Cardiac muscle cell (in vitro differentiated cells and primary cell): ENCODE measurements at places on chromosomes 5 and 9.

GRCh38 chr5:154786414-154786813 lies 31.2 kb downstream of the LARP1 start:
- no peak for DNase-seq

DNA sequence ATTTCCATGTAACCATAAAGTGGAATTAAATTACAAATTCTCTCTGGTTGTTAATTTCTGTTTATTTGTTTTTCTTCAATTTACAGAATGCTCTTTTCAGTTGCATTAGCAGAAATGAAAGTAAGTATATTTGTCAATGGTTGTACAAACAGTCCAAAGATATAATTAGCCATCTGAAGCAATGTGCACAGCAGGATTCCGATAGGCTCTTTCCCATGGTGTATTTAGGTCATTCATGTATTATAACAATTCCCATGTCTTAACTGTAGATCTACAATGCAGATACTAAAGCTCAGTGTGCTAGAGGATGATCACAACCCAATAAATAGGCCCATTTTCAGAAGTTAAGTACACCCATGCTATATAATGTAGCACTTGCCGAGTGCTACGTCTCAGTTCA lies 43.8 kb downstream of the RECK start:
- no peak for DNase-seq

- DNase-seq = no peak
Measured at GRCh38 chr5:146165460-146165859, 17.0 kb downstream of the LARS1 start.

GRCh38 chr5:101517795-101518194 lies 614.7 kb upstream of the ST8SIA4 start:
- no peak for DNase-seq

DNA sequence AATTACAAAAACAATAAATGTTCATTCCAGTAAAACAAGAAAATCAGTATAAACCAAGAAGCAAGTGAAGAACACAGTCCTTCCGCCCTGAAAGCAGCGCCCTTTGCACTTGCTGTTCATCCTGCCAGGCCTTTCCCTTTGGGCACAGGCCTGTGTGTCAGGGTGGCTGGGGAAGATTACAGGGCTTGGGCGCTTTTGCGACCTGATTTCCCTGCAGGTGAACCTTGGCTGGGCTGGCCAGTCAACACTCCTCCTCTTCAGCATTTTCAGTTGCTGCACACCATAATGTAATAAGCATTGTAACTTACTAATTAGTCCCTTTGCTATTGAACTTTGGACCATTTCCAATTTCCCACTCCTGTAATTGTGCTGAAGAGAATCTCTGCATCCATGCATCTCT lies 38.6 kb upstream of the TDRD7 start:
- no peak for DNase-seq

GRCh38 chr9:76620581-76620980 lies 143.7 kb upstream of the PCA3 start:
- DNase-seq = peak; percentile 43

DNA sequence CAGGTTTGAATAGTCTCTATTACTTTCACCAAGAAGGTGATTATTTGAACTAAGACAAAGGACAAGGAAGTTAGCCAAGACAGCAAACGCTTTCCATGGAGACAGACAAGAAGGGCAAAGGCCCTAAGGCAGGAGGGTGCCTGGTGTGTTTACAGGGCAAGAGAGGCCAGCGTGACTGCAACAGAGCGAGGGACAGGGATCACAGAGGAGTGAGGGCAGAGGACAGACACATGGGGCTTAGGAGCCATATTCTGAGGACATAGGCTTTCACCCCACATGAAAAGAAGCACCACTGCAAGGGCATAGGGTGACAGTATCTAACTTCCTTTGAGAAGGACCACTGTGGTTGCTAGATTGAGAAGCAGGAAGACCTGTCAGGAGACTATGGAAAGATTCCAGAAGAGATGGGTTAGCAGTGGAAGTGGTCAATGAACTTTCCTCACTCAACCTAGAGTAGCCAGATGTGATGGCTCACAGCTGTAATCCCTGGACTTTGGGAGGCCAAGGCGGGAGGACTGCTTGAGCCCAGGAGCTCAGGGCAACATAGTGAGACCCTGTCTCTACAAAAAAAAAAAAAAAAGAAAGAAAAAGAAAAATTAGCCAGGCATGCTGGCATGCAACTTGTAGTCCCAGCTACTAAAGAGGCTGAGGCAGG lies 5.0 kb upstream of the HAVCR1 start:
- no peak for DNase-seq

GRCh38 chr9:23820451-23821374 lies 5.3 kb downstream of the ELAVL2 start:
- no peak for DNase-seq

- no peak for DNase-seq
Measured at GRCh38 chr9:138111607-138112006, 234.0 kb downstream of the CACNA1B start.

GRCh38 chr5:50697739-50698138 lies 31.3 kb downstream of the PARP8 start:
- no peak for DNase-seq

- DNase-seq = peak; percentile 58
Measured at GRCh38 chr5:92945605-92946097, 635.4 kb downstream of the NR2F1-AS1 start.

DNA sequence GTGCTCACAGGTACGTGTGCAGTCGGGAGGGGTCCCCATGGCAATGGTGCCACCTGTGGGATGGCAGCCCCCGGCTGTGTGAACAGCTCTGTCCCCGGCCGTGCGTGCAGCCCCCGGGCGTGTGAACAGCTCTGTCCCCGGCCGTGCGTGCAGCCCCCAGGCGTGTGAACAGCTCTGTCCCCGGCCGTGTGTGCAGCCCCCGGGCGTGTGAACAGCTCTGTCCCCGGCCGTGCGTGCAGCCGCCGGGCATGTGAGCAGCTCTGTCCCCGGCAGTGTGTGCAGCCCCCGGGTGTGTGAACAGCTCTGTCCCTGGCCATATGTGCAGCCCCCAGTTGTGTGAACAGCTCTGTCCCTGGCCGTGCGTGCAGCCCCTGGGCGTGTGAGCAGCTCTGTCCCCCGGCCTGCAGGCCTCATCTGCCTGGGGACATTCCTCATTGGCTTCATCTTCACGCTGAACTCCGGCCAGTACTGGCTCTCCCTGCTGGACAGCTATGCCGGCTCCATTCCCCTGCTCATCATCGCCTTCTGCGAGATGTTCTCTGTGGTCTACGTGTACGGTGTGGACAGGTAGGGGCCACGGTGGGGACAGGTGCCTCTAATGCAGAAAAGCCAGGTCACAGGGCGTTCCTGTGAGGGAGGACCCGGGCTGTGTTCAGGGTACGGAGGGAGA lies 5.9 kb upstream of the SLC6A18 start:
- no peak for DNase-seq

- no peak for DNase-seq
Measured at GRCh38 chr5:82160948-82161347, 117.2 kb downstream of the RPS23 start.

GRCh38 chr5:137291436-137291835 lies 207.7 kb downstream of the SPOCK1 start:
- no peak for DNase-seq

GRCh38 chr5:89480406-89481007 lies 597.5 kb upstream of the MEF2C start:
- DNase-seq = no peak

- no peak for DNase-seq
Measured at GRCh38 chr5:137294604-137295003, 204.5 kb downstream of the SPOCK1 start.

GRCh38 chr9:34291023-34291422 lies 38.0 kb downstream of the KIF24 start:
- DNase-seq = no peak

DNA sequence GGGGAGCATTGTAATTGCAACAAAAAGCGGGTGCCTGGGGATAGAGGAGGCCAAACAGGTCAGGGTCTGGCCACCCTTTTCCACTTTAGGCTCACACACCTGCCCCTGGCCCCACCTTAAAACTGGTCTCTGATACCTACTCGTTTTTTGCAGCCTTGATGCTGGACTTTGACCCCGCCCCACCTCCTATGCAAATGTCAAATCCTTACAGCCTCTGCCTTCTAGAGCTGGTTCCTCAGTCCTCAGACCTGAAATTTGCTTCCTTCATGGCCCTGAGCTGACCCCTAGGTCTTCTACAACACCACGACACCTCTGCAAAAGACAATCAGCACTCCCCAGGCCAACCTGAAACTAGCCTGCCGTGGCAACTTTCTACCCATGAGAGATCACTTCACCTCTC lies 37.7 kb downstream of the SMIM23 start:
- no peak for DNase-seq

DNA sequence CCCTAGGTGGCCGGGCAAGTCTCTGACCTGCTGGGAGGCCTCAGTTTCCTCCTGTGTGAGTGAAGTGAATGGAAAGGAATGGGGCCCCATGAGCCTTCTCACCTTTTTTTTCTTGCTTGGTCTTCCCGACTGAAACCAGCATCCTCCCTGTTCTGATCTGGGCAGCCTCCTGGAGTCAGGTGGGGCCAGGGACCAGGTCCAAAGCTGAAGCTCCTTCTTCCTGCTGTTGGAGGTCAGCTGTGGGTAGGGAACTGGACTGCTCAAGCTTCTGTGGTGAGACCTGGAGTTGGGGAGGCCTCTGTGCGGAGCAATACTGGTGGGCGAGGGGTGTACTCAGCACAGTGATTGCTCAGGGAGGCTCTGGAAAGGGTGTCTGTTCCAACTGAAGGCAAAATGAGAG lies 99.7 kb downstream of the PCSK1 start:
- no peak for DNase-seq

DNA sequence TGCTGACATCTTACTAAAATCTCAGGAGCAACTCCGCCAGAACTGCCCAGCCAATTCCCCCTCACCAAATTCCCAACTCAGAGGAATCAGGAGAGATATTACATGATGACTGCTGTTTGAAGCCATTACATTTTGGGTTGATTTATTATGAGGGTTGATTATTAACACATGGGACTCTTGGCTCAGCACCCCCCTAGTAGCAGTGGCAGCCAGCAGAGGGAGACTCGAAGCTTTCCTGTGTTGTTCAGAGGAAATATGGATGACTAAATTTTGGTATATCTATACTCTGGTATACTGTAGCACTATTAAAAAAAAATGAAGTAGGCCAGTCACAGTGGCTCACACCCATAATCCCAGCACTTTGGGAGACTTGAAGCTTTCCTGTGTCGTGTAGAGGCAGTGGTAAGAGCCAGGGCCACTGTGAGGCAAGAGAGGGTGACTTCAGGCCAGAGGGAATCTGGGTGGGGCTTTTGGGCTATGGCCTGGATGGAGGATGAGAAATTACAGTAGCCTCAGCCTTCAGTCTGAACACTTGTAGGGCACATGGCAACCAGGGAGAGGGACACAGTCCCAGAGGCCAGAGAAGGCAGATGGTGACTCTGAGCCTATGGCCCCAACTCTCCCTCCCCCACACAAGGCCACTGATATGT lies 111.4 kb downstream of the LHX2 start:
- peak; percentile 50 for DNase-seq

- DNase-seq = no peak
Measured at GRCh38 chr9:104069288-104069687, 24.8 kb upstream of the SMC2 start.

GRCh38 chr5:33287242-33287641 lies 153.5 kb upstream of the TARS1 start:
- DNase-seq = no peak

- DNase-seq = peak; percentile 53
Measured at GRCh38 chr5:57676222-57677098, 193.8 kb upstream of the ACTBL2 start.

DNA sequence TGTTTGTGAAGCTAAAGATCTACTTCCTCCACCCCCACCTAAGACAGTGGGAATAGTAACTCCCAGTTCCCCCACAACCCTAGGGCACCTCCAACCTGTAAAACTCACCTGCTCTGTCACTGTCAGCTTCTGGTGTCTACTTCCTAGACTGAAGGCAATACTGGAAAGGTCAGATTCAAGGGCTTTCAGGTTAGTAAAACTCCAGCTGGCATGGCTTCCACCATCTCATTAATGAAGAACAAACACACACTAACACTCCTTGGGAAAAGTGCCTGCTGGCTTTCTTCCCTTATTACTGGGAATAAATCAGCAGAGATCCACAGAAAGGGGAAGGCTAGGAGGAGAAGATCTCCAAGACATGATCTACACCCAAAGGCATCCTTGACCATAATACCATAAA lies 109.9 kb downstream of the TMEM174 start:
- no peak for DNase-seq

GRCh38 chr9:130518943-130519799 lies 60.2 kb upstream of the FUBP3 start:
- DNase-seq = no peak

DNA sequence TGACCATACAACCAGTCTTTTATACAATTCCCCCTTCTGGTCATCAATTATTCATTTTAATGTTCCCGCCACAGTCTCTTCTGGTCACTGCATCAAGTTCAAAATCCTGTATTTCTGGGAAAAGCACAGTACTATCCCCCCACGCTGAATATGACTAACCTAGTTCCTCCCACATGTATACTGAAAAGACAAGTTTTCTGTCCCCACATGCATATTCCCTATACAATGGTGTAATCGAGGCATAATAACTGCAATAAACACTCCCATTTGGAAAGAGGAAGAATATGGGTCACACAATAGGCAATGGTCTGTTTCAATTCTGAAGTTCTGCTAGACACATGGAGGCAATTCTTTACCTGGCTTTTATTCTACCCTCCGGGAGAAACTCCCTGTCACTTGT lies 344.9 kb downstream of the EFNA5 start:
- DNase-seq = no peak

- DNase-seq = no peak
Measured at GRCh38 chr9:131500377-131500776, 2.3 kb upstream of the POMT1 start.

- no peak for DNase-seq
Measured at GRCh38 chr9:27471366-27471765, 52.7 kb upstream of the IFNK start.

DNA sequence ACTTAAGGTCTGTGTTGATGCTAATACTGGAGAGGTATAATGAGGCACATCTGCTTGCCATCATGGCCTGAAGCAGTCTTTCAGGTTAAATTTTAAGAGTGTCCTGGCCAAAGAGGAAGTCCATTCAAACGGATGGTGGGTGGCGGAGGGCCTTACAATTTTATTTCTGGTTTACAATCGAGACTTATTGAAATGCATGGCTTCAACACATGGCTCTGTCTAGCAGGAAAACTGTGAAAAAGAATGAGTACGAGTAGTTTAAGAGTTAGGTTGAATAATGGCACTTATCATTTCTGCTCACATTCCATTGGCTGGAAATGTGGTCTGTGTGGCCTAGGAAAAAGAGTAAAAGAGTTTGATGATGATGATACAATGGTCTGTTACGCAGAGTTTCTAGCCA lies 42.1 kb downstream of the LRRC70 start:
- DNase-seq = no peak

- DNase-seq = no peak
Measured at GRCh38 chr9:129232839-129233591, 55.0 kb upstream of the IER5L start.

DNA sequence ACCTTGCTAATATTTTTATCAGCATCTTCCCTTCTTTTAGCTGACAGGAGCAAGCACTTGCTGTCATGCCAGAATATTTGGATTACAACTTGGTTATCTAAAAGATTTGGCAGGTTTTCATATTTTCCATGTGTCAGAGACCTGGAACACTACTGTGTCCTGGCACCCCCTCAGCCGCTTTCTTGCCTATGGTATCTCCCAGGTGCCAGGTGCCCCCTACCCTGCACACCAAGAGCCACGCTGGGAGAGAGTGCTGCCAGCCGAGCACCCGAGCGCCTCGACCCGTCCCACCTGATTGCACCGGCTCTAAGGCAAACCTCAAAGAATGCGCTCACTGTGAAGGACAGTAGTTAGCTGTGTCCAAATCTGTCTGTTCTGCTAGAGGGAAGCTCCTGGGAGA lies 84.8 kb downstream of the GTF3C4 start:
- no peak for DNase-seq
